ENCODE measurements at places on chromosomes 1 and 21.
A peak's percentile ranks its signal among the peaks of the same experiment; 100 is the strongest.

DNA sequence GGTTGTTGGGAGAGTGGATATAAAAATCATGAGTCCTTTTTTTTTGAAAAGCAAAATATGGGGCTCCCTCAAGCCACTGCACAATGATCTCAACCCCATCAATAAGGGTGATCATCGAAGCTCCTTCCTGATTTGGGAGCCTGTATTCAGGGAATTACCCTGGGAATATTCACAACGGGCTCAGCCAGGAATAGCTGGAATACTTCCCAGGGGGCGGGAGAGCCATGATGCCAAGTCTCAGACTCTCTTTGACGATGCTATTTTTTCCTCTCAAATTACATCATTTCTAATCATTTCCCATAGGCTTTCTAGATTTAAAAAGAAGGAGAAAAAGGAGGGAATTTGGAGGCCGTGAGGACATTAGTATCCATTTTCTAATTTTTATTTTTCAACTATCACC, 18.4 kb downstream of the OLIG1 start:
- no peak for DNase-seq

DNA sequence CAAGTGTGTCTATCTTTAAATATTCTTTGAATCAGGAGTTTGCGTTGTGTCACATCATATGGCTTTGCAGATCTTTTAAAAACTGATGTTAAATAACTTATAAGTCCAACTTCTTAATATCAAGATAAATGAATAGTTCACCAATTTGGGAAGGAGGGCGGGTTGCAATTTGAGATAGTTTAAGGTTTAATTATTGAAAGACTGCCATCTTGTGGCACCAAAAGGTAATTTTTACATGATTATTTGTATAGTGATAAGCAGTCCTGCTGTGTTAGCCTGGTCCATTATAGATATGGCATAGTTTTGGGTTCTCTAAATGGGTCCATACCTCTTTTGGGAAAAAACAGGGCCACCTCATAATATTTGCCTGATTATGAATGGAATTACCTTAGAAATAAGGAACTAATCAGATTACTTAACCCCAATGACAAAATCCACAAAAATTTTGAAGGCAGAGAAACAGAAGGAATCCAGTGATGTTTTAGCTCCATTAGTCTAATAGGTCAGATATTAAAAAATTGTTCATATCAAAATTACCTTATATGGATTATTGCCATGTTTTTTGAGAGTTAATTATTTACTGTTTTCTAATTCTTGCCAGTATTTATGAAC, 64.3 kb downstream of the PRKAA2 start:
- peak; percentile 60 for DNase-seq

DNA sequence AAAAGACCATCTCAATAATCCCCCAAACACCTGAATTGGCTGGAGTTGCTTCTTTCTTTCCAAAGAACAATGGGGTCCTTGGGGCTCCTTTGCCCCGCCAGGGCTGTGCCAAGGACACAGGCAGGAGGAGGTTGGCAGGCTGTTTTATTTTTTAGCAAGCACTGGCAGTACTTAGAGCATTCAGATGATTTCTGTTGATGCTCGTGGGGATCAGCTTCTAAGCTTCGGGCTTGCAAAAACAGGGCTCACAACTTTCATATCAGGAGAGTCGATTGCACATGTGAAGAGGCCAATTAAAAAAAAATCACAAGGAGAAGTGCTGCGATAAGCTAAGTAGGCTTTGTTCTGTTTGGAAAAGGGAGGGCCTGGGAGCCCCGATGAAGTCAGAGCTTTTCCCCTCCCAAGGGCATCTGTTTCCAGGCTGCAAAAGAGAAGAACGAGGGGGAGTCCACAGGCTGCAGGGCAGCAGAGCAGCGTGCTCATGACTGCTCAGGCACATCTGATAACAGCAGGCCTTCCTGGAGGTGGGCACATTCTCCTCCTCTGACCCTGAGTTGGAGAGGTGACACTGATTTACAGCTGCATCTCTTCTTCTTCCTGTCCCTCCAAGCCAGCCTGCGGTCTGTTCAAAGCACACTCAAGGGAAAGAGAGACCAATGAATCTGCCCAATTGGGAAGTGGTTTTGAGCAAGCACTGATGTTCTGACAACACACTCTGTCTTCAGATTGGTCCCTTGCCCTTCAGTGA, 27.3 kb upstream of the BCAR3 start:
- peak; percentile 63 for DNase-seq

DNA sequence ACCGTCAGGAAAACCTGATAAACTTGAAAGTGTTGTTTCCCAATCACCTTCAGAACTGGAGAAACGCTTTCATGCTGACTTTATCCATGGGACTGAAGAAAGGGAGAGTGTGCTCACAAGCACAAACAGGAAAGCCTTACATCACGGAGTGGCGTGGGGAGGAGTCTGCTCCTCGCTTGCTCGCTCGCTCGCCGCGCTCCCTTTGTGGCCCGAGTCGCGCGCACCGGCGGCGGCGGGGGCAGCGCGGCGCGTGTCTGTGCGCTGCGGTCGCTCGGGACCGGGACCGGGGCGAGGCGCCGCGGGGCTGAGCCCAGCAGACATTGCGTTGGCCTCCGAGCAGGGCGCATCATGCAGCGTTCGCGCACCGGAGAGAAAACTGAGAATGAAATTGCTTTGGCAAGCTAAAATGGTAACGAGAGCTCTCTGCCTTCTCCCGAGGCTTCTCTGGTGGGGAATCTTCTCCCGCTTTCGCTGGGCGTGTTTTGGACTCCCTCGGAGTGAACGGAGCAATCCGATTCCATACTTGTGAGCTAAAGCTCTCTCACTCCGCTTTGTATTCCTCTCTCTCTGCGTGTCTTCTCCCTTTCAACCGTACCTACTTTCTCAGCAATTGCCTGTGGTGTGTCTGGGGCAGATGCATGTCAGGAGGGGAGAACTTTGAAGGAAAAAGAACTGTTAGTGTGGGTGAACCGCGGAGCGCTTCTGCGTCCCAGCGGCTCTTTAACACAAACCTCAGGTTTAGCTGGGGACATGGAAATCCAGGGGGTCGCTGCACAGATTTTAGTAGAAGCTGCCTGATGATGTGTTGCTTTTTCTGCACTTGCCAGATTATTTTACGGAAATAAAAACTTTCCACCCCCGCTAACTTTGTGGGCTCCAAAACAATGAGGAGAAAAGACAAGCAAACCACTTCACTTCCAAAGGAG, at the start of gene RGL1:
TSS of gene RGL1 (plus strand) at position 205 of the 926 bp plus-strand sequence. CDS start at position 383, 178 bp downstream.
- DNase-seq: peak; percentile 73

DNA sequence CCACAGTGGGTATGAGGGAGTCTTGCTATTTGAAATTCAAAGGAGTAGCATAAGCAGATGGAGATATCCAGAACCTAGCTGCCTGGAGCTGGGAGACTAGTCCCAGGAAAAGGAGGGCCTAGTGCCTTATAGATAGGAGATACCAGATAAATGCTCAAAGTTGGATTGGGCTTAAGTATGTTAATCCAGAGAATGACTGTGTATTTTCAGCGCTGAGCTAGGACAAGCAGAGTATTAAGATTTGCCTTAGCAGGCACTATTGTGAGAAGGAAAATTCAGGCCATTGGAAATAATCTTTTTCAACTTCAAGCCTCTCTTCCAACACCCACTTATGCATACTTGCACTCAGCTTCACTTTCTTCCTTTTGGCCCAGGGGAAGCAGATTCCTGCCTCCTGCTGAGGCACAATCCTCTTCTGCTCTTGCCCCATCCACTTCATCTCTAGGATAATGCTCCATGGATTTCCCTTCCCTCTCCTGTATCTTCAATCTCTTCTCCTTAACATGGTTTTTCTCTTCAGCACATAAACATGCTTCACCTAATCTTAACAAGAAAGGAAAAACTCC, 21.1 kb downstream of the PIK3C2B start:
- DNase-seq: peak; percentile 70

GRCh38 chr1:154835531-154836324, 34.4 kb downstream of the KCNN3 start:
- DNase-seq: no peak

- DNase-seq: peak; percentile 82
Observed at GRCh38 chr1:115506924-115507589, 134.7 kb upstream of the VANGL1 start.

- DNase-seq: peak; percentile 96
Observed at GRCh38 chr1:18794561-18794960, 64.9 kb downstream of the TAS1R2 start.

DNA sequence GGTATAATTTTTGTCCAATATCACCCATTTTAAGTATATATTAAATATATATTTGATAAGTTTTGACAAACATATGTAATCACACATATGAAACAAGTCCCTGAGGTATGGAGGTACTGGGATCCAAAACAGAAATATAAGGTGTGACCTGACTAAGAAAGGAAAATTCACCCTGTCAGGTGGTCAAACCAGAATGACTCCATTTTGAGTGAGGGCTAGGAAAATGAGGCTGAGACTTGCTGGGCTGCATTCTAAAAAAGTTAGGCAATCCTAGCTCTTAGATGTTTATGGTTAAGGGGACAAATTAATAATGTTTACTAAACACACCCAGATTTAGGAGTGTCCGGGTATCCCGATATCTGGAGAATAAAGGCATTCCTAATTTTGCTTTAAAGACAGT, 11.6 kb upstream of the SLC19A2 start:
- no peak for DNase-seq

GRCh38 chr1:156432669-156433018, 63.6 kb downstream of the RHBG start:
- DNase-seq: peak; percentile 72

DNA sequence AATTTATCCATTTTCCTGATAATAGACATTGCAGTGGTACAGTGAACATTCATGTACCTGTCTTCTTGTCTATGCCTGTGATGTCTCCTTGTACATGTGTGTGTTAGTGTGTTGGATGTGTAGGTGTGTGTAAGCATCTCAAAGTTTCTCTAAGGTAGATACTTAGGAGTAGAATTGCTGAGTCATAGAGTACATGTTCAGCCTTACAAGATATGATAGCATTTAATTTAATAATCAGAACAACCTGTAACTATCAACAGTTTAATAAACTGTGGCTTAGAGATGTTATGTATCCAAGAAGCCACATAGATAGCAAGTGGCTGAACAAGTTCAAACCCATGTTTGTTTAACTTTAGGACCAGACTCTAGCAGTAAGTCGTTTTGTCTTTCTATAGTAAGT, 35.6 kb downstream of the EPB41 start:
- DNase-seq: no peak

GRCh38 chr1:204091787-204092312, 18.9 kb downstream of the SOX13 start:
- DNase-seq: no peak

GRCh38 chr1:185774394-185774793, 40.2 kb downstream of the HMCN1 start:
- no peak for DNase-seq

DNA sequence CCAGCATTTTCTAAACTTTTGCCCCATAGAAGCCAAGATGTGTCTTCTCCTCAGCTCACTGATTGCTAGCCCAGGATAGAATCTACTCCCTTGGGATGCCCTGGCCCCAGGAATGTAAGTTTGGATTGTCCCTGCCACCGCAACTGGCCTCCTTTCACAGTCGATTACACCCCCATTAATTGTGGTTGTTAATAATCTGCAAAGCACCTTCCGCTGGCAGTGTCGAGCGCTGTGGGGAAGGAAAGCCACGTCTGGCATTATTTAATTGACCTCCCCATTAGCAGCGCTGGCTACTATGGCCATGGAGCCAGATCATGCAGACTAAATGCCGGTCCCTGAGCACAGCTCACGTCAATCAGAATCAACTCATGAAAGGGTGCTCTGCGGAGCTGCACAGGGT, 597.3 kb upstream of the PLXNA2 start:
- DNase-seq: no peak

- DNase-seq: no peak
Observed at GRCh38 chr1:80375662-80376061, 1369.1 kb upstream of the ADGRL4 start.

- no peak for DNase-seq
Observed at GRCh38 chr1:234923626-234924025, 205.0 kb downstream of the TOMM20 start.

DNA sequence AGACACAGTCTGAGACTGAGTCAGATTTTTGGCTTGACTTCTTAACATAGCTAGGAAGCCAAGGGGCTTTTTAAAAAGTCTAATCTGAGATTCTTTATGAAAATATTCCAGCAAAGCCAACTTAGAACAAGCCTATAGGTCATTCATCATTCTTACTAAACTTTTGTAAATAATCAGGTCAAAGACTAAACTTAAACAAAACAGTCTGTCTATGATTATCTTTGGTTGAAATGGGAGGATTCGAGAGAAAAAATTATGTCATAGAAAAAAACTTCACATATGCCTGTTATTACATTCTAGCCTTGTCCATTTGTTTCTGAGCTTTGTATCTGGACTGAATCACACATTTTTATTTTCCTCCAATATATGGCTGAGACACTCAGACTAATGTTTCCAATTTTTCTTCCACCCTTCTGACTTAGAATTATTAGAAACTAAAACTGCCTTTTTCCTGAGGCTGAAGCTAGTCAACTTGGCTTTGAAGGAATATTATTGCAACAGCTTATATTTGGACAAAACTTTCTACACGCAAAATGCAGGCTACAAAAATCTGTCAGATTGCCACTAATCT, 83.3 kb downstream of the ETS2 start:
- DNase-seq: no peak

GRCh38 chr21:31342348-31342747, 1.7 kb downstream of the TIAM1 start:
- DNase-seq: no peak

DNA sequence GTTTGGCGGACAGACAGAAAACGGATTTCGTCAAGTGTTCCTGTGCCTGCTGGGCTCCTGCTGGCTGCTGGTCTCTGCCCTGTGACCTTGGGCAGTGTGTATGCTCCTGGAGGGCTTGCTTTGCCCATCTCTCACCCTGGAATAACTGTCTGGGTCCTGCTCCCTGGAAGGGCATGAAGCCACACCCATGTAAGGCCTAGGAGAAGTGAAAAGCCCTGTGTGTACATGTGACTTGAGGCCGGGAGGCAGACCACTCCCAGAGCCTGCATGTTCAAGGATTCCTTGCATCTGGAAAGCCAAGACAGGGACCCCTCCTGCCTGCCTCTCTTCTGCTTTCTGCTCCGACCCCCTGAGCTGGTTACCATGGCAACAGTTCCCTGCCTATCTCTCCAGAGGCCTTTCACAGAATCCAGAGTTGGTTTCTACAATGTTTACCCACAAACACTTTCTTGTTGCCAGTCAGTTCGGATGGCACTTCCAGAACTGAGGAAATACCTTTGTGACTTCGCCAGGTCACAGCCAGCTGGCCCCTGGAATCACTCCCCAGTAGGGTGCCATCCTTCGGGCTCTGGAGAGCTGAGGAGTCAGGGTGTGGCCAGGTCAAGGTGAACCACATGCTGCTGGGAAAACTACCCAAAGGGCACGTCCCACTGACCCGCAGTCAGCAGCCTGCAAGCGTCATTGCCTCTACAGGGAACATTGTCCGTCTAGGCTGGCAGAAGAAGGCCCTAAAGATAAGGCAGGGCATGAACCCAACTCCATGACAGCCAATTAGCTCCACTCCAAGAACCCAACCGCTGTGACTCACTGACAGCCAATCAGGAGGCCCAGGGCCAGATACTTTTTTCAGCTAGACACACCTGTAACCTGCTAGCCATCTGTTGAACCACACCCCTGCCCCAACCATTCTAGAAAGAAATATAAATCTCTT, 14.7 kb upstream of the GPR37L1 start:
- DNase-seq: peak; percentile 54

- no peak for DNase-seq
Observed at GRCh38 chr1:81237473-81238089, 563.2 kb upstream of the ADGRL2 start.

- DNase-seq: no peak
Observed at GRCh38 chr1:119266858-119267257, 101.7 kb upstream of the HAO2 start.

GRCh38 chr1:205656236-205656635, 24.1 kb downstream of the SLC45A3 start:
- no peak for DNase-seq

Data from mesendoderm (in vitro differentiated cells).